Activated naive CD8-positive, alpha-beta T cell treated with anti-CD3 and anti-CD28 coated beads, Interleukin-2, amount 50 U/mL, for 16 hours (primary cell): ENCODE measurements at places on chromosomes 2 and 18.

DNA sequence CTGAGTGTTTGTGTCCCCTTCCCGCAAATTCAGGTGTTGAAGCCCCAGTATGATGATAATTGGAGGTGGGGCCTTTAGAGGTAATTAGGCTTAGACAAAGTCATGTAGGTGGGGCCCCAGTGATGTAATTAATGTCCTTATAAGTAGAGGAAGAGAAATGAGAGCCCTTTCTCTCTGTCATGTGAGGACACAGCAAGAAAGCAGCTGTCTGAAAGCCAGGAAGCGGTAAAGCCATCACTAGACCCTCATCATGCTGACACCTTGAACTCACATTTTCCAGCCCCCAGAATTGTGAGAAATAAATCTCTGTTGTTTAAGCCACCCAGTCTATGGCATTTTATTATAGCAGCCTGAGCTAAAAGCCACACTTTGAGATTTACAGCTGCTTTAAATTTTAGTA, 1580.0 kb downstream of the LRP1B start:
- DNase-seq: no peak

- no peak for DNase-seq
Measured at GRCh38 chr2:179822540-179822939, 38.9 kb downstream of the ZNF385B start.

- DNase-seq: no peak
Measured at GRCh38 chr18:75533950-75534349, 106.4 kb upstream of the SMIM21 start.

DNA sequence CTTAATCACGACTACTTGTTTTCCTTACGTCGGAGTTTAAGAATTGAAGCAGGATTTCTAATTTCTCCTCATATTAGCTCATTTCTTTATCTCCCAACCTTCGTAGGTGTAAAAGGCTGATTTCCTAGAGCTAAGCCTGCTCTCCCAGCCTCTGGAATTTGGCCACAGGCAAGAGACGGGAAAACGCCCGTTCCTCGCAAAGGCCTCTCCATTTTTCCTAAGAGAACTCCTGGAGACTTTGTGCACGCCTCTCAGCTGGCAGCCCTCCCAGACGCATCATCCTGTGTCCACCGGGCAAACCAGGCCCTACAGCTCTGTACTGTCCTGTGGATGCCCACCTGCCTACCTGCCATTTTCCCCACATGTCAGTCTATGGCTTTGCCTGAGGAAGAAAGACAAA, 106.3 kb downstream of the FTCDNL1 start:
- DNase-seq: no peak

- DNase-seq: no peak
Measured at GRCh38 chr18:3354506-3354905, 92.6 kb downstream of the MYL12B start.

- DNase-seq: no peak
Measured at GRCh38 chr2:157876786-157877138, 632 bp upstream of the ACVR1 start.
